ENCODE measurements at places on chromosomes 2 and 18.

GRCh38 chr2:103986001-103986400 lies 867.9 kb upstream of the POU3F3 start:
- DNase-seq: no peak

DNA sequence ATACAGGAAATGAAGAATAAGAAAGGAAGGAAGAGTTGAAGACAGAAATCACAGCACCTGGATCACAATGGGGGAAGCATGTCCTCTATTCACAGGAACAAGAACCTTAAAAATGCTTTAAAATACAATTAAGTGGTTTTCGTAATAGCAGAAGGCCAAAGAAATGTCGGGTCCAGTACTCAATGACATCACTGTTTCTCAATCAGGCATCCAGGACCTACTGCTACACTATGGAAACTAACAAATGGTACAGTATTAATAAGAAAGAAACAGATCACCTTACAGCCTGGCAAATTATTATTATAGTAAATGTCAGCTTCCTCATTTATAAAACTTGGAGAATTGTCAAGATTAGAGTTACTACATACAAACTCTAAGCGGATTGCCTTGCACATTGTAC lies 15.8 kb downstream of the HNRNPLL start:
- DNase-seq: no peak

GRCh38 chr2:120934574-120935338 lies 199.1 kb downstream of the GLI2 start:
- no peak for DNase-seq

- DNase-seq: no peak
Measured at GRCh38 chr2:204591225-204591624, 46.0 kb downstream of the PARD3B start.

DNA sequence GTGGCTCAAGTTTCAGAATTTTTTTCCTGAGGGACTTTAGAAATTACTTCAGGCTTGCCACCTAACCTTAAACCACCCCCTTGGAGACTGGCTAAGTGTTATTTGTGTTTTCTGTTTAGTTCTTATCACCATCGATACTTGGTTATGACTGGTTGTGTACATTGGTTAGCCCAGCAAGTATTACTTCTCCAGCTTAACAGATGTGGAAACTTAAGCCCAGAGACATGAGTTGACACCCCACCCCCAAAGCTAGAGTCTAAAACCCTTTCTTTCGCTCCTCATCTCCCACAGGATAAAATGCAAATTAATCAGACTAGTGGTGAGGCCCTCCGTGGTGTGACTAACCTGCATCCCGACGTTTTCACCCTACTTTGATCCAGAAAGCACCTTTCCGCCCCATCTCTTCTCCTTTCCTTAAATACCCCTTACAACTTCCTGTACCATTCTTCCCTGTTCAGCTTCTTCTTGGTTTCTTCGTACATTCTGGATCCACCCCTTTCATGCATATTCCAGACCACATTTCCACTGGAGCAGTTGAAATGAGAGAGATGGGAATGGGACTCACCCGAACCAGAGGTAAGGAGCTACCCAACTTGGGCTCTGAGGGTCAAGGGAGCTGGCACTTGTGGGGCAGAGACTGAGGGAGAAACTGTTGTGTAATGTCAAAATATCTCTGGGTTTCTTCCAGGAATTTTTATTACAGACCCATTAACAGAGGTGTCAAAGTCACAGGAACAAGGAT lies 819 bp upstream of the MAP3K2 start:
- DNase-seq: no peak
